ENCODE measurements at places on chromosomes 6 and 20.

- DNase-seq = no peak
These were observed 82.5 kb upstream of the CTNNBL1 start for GRCh38 chr20:37611346-37611745.

DNA sequence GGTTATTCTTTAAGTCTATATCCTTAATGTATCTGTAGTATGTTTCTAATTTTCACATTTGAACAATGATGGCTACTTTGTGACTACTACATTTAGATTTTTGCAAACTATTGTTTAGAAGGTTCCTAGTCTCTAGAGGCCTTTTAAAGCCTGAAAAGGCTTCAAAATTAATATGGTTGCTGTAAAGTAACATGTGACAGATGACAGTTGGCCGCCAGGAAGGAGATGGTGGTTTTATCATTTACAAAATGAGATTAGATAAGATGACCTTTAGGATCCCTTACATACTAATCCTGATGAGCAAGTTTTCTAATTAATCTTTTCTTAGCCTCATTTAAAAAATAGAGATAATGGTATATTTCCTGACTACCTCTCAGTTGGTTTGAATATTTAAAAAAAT is 18.8 kb downstream of the SCAF8 start:
- no peak for DNase-seq

DNA sequence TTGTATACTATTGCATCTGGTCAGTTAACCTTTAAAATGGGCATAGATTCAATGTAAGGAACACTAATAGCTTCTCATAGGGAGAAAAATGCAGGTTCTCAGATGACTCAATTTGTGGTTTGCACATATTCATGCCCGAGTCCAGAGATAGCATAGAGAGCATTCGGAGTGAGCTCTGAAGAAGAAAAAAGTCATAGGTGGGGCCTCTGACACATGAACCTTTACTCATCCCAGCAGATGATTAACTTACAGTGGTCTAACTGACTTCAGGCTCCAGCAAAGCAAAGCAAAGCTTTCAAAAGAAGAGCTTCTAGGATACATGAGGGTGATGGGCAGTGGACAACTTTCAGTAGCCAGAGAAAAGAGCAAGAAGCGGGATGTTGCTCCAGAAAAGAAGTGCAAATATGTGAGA is 55.3 kb upstream of the BTN3A2 start:
- no peak for DNase-seq

GRCh38 chr6:85058806-85059205 is 294.4 kb upstream of the TBX18 start:
- DNase-seq = no peak

- DNase-seq = no peak
These were observed 17.1 kb downstream of the RBM24 start for GRCh38 chr6:17298257-17298656.

DNA sequence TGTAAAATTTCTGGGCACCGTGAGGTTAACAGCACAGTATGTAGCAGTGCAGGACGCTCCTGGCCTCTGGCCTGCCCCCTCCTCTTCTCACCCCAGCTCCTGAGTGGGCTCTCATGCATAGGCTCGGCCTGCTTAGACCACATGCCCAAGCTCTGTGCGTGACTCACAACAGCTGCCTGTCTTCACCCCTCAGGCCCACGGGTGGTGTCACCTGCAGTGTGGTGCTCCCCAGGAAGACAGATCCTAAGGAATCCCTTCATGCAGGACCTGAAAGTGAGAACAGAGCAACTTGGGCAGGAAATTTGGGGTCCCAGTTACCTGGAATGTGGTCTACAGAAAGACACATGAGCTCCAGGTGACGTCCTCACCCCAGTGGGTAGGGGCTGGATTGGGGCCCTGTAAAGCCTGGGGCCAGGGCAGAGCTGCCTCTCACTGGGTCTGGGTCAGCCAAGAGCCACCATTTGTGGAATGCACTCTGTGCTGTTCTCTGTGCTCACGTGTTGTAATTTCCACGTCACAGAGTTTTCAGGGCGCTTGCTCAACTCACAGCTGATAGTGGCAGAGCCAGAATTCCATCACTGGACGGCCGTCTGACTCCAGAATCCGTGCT is 37.0 kb upstream of the PXDC1 start:
- no peak for DNase-seq

GRCh38 chr6:157224951-157225574 is 98.3 kb downstream of the TMEM242 start:
- no peak for DNase-seq

DNA sequence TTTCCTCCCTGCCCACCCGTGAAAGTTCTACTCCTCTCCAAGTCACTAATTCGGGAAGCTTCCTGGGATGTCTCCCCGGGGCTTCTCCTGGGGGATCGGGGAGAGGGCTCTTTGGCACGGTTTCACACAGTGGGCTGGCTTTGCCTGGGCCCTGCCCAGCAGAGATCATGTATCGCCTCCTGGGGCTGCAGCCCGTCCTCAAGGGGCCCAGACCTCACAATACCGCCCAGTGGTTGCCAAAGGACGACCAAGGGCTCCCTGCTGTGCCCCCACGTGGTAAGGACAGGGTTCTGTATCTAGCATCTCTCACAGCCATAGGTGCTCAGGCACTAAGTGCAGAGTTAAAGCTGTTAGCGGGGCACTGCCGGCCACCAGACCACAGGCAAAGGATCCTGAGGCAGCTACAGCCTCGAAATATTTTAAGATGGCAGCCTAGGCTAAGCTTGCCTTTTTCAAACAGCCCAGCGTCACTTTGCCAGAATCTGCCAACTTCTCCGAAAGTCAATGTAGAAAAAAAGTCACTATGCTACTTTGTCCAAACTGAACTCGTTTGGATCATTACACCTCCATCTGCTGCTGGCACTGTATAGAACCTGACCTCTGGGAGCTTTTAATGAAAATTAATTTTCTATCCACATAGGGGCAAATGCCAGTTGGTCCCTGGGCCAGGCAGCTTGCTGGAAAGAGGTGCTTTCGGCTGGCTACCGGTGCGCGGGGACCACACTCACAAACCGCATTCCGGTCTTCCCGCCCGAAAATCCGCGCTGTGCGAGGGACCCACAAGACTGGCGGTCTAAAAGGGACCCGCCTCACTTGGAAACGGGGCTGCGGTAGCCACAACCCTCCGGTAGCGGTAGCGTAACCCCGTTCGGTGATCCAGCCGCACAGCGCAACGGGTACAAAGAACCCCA is 1.3 kb upstream of the NNAT start:
- no peak for DNase-seq

GRCh38 chr6:143581835-143582480 is 70.4 kb upstream of the FUCA2 start:
- no peak for DNase-seq

DNA sequence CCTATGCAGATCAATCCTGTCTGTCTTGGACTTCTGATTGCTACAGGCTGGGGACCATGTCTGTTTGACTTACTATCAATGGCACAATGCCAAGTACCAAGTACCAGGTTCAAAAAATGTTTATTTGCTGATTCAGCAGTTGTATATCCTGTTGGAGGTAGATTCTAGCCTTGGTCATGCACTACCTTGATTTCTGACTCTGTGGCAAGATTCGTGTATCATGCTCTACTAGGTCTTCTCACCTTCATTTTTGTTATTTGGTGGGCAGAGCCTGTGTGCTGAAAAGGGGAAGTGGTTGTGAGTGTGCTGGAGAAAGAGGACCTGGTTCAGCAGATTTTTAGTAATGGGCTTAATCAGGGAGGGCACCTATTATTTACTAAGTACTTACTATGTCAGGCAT is 192.4 kb upstream of the MYLIP start:
- DNase-seq = no peak

DNA sequence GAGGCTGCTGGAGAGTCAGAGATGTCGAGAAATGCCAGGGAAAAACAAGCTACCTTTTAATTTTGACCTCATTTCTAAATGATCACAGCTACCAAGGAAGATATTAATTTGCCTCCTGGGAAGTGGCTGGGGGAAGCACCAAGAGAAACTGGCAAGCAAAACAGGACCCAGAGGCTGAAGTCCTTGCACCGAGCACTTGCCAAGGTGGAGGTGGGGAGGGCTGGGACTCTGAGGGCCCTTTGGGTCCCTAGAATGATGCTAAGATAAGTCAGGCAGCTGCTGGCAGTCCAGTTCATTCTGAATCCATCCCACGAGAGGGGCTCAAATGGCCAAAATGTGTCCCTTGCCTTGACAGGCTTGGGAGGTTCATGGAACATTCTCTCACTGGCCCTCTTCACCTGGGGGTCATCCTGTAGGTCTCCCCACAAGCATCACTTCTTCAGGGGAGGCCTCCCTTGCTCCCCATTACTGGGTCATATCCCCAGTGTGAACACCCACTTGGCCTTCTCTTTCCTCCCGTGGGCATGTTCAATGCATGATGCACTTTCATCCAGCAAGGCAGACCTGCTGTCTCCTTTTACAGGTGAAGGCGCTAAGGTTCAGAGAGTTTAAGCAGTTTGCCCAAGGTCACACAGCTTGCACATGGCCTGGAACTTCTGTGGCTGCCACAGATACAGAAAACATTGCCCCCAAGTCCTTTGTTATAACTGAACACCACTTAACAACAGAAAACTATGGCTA is 39.1 kb upstream of the BLCAP start:
- DNase-seq = no peak

DNA sequence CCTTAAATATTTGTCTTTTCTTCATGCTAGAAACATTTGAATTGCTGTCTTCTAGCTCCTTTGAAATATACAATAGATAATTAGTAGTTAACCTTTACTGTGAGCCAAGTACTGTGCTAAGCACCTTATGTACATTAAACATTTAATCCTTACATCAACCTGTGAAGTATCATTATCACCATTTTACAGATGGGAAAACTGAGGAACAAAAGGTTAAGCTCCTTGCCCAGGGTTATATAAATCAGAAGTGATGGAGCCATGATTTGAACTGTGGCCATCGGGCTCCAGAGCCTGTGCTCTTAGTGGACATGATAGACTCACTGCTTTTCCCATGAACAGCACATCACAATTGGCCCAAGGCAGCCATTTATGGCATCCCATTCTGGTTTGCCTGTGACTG is 140.9 kb downstream of the UNC5CL start:
- no peak for DNase-seq

GRCh38 chr6:151917531-151918329 is 110.2 kb downstream of the ESR1 start:
- DNase-seq = no peak

DNA sequence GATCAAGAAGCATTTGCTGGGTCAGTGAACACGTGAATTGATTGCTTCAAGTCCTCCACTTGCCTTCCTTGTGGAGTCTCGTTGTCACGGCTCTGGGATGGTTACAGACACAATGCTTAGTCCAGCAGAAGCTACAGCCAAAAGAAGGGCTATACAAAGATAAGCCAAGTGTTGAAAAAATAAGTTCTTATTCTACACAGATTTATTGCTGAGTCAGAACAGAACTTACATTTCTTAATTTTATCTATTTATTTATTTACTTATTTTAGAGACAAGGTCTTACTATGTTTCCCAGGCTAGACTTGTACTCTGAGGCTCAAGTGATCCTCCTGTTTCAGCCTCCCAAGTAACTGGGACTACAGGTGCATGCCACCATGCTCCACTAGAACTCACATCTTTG is 199.0 kb downstream of the MYLK4 start:
- no peak for DNase-seq

DNA sequence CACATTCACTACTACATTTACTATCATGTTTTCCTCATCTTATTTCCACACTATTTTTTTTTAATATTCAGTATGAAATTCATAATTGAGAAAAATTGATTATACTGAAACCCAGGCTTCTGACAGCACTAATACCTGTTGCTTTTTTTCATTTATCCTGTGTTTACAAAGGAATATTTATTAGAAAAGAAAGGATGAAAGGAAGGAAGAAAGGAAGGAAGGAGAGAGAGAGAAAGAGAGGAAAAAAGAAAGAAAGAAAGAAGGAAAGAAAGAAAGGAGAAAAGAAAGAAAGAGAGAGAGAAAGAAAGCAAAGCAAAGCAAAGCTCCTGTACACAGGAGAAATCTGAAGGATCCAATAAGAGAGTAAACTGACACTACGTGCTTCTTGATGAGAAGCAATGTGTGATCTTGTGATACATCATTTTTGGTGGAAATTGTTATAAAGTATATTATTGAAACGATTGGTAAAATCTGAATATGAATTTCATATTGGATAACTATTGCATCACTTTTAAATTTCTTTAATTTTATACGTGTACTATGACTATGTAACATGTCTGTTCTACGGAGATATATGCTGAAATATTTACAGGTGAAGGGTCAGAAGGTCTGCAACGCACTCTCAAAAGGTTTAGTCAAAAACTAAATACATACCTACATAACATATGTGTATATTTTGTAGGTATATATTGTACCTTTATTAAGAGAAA is 43.9 kb downstream of the DEFB114 start:
- no peak for DNase-seq

- no peak for DNase-seq
These were observed 236.5 kb downstream of the GMPR start for GRCh38 chr6:16474772-16475493.

GRCh38 chr6:41502917-41503671 is 43.1 kb upstream of the FOXP4 start:
- no peak for DNase-seq

DNA sequence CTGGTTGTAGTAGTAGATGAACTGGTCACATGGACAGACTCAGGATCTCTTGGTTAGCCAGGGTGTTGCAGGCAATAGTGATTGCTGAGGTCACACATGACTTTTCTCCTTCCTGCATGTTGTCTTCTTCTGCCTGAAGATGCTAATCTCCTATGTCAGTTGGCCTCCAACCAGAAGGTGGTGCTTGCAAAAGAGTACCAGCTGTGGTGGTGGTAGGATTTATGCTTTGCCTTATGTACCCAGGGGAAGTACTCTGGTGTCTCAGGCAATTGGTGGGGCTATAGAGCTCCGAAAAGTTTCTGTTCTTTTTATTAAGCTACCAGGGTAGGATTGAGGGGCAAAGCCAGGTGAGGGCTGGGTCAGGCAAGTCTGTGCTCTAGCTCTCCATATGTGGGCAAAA is 98.5 kb downstream of the CARMIL1 start:
- no peak for DNase-seq

DNA sequence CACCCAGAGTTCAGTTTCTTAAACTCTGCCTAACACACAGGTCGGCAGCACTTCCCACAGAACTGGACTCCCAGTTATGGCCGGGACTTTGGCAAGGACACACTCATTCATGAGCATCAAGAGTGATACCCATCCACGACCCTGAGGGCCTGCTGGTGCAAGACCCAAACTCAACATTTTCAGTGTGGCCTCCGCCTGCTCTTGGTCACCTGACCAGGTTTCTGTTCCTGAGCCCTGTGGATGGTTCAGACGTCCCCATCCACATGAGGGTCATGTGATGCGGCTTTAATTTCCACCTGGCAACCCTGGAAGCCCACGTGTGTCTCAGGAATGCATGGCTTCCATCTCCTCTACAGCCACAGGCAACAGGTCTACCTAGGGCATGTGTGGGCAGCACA is 245.3 kb downstream of the DLL1 start:
- no peak for DNase-seq

Measured in stimulated activated CD8-positive, alpha-beta memory T cell treated with anti-CD3 and anti-CD28 coated beads, Interleukin-2, amount 100 ng/mL, for 48 hours (primary cell).